ENCODE measurements at places on chromosomes 16 and 17.

GRCh38 chr17:63431939-63432804 is 13.9 kb downstream of the CYB561 start:
- DNase-seq: no peak

DNA sequence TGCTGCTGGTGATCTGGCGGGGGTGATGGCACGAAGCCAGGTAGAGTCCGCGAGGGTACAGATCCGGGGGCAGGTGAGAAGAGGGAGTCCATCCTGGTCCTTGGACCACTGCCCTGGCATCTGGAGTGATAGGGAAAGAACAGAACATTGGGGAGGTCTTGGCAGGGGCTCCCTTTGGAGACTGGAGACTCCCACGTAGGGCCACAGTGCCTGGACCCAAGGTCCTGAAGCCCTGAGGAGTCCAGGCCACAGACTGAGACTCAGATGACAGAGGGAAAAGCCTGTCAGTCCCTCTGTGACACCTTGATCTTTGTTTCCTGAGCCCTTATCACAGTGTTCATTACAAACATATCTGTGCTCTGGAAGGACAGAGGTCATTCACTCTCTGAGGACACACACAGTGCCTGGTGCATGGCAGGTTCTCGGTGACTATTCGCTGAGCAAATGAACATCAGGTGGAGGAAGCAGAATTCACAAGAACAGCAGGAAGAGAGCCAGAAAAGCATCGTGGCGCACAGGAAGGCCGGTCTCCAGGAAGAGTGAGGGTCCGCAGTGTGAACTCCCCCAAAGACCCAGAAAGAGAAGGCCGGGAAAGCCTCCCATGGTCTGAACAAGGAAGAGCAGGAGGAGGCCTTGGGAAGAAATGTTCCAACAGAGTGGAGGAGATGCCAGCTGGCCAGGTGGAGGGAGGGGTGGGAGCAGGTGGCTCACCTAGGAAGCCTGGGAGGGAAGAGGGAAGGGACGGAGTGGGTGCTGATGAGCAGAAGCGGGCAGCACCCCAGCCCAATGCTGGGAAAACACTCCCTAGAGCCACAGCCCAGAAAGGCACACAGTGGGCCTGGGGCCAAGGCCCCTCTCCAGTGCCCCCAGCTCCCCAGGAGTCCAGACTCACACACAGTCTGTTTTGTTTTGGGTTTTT is 20.5 kb downstream of the PEMT start:
- no peak for DNase-seq

- DNase-seq: no peak
These were observed 59.9 kb downstream of the BEAN1 start for GRCh38 chr16:66486773-66487579.

GRCh38 chr16:84443166-84443802 is 61.2 kb downstream of the MEAK7 start:
- no peak for DNase-seq

GRCh38 chr16:67248401-67249177 is at the start of gene SLC9A5:
SLC9A5 (plus strand) TSS chr16:67248979; CDS start chr16:67249015, 36 bp downstream.
- DNase-seq: no peak

DNA sequence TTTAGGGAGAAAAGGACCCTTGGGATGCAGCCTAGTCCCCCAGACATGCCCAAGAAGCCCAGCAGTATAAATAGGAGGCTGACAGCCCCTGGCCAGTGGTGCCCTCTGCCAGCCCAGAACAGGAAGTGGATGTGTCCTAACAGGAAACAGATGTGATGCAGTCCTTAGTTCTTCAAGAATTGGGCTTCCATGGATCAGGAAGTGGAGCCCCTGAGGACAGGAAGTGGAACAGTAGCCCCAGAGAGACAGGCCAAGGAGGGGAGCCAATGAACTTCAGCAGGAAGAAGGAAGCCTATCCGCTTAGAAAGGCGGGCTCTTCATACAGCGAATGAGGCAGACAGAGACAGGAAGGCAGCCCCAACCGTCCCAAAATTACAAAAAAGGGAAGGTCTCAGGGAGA is 7.2 kb downstream of the CTF1 start:
- no peak for DNase-seq

DNA sequence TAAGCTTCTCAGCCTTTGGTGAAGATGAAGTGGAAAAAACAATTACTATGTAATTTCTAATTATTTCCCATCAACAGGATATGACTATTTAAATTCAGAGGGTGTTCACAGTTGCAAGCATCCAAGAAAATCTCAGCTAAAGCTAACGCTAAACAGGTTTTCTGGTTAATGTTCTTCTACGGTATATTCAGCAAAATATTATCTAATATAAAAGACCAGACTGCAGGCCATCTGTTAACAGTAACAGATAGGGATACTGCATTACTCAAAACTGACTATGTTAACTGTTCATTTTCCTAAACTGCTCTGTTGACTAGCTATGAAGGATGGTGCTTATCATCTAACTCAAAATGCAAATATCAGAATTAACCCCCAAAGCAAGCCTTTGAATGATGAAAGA is 32.8 kb downstream of the GLG1 start:
- DNase-seq: no peak

GRCh38 chr17:44575403-44575802 is 18.1 kb downstream of the FZD2 start:
- DNase-seq: no peak

DNA sequence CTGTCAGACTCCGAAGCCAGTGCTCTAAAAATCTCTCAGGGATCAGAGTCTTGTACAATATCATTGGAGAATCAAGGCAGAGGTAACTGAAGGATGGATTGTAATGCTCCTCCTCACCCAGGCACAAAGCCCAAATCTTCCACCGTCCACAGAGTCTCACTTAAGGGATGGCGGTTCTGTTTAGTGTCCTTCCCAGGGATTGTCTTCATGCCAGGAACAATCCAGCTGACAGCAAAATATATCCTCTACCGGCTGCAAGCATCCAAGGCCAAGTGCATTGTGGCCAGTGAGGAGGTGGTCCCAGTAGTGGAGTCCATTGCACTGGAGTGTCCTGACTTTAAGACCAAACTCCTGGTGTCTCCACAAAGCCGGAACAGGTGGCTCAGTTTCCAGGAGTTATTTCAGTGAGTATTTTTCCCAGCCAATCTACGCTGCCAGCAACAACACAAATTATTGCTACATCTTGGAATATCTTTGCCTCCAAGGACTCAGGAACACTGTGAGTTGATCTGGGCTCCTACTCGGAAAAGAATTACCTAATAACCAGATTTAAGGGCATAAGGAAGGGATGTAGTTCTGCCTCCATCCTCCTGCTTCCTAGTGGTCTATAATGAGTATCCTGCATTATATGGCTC is 13.9 kb upstream of the ACSM1 start:
- DNase-seq: no peak

- no peak for DNase-seq
These were observed 55.2 kb upstream of the GOT2 start for GRCh38 chr16:58789351-58789750.

GRCh38 chr16:81537721-81538561 is 93.3 kb downstream of the CMIP start:
- DNase-seq: no peak
